ENCODE measurements at places on chromosomes 5 and 9.
A peak's percentile ranks its signal among the peaks of the same experiment; 100 is the strongest.

DNA sequence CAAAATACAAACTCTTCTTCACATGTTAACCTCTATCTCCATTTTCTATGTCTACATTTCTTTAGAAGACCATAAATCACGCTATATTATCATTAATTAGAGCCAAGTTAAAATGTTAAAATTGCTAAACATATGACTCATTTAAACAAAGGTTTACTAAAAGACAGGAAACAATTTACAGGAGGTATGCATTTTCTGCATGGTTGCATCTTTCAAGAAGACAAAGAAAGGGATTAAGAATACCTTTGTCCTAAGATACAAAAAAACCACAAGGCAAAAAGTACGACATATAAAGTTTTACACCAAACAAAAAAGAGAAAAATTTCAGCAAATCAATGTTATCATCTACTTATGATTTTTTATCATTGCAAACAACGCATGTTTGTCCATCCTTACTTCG lies 324.4 kb downstream of the PDE4D start:
- DNase-seq: no peak

GRCh38 chr9:94639061-94639998 lies at the start of gene FBP1:
Gene FBP1 (minus strand): TSS chr9:94639518. CDS start chr9:94639310, 208 bp downstream.
- DNase-seq: no peak

- DNase-seq: no peak
Measured at GRCh38 chr5:63128018-63128417, 549.4 kb downstream of the LRRC70 start.

DNA sequence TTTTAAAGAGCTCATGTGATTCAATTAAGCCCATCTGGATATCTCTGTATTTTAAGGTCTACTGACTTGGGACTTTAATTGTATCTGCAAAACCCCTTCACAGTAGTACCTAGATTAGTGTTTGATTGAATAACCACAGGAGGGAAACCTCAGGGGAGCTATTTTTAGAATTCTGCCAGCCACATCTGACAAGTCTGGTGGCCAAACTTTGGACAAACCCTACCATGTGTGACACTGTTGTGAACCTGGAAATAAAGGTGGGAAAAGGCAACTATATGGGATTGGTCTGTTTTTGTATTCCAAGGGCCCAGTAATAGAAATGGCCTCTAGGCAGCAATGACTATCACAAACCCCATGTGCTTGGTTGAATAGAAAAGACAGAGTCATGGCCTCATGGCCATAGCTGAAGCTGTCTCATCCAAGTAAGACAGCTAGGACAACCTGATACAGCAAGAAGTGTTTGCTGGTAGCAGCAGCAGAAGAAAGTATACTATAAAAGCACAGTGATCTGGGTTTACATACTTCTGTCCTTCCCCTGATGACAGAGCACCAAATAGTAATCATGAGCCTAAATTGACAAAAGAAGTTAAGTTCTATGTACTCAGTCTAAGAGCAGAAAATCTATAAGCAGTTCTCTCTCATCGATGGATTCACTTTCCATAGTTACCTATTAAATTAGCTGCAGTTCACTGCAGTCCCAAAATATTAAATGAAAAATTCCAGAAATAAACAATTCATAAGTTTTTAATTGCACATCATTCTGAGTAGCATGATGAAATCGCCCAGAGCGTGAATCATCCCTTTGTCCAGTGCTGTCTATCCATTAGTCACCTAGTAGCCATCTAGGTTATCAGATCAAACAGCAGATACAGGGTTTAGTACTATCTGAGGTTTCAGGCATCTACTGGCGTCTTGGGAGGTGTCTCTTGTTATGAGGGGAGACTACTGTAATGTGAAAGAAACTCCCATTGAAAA lies 189.8 kb downstream of the ARHGAP26 start:
- DNase-seq: no peak

DNA sequence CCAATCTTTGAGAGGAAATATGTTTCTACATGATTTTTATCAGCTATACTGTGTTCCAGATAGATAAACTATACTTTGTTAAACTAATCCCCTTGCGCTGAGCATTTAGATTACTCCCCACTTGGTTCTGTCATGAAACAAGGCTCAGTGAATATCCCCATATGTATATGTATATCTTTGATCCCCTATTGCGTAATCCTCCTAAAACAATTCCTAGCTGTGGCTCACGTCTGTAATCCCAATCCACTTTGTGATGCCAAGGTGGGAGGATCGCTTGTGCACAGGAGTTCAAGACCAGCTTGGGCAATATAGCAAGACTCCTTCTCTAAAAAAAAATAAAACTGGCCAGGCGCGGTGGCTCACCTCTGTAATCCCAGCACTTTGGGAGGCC lies 2.7 kb downstream of the PHYHD1 start:
- no peak for DNase-seq

- DNase-seq: no peak
Measured at GRCh38 chr9:17422994-17423680, 155.7 kb upstream of the SH3GL2 start.

- DNase-seq: no peak
Measured at GRCh38 chr9:69370430-69370829, 45.4 kb downstream of the ENTREP1 start.

- no peak for DNase-seq
Measured at GRCh38 chr5:27479859-27480258, 441.5 kb upstream of the CDH9 start.

DNA sequence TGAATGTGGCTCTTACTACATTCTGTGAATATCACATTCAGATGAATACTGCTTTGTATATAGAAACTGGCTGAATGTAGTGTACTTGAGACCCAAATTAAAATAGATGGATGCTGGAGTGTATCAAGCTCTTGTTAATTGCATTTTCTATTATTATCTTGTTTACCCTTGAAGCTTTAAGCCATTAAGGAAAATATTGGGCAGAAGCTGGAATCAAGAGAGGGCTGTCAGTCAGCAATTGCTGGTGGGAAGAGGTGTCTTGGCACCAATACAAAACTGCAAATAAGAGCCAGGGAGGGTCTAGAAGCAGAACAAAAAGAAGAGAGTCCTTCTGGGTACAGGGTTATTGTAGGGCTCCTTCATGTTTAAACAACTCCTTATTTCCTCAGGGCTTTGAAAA lies 38.8 kb downstream of the MUSK start:
- DNase-seq: no peak

DNA sequence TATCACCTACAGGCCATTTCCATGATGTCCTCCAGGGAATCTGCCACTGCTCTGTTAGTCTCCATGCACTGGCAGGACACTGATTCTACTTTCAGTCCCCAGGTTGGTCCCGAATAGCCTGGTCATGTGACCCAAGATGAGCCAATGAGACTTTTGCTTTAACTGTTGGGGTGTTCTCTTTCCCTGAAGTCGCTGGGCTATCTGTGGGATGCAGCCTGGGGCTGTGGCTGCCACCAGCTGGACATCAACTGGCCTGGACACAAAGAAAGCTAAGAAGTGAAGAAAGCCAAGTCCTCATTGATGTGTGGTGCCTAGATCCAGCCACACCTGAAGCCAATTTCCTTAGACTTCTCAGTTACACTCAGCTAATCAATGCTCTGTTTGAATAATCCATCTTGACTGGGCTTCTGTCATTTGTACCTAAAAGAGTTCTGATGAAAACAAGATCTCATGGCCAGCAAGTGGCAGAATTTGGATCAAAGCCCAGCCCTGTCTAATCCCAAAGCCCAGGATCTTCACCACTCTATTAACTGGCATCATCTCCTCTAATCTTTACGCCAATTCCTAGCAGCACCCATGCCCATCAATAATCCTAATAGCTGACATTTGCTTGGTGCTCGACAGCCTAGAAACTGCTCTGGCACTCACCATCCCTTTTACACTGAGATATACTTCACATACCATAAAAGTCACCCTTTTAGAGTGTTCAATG lies 37.0 kb downstream of the SH3PXD2B start:
- DNase-seq: peak; percentile 61

DNA sequence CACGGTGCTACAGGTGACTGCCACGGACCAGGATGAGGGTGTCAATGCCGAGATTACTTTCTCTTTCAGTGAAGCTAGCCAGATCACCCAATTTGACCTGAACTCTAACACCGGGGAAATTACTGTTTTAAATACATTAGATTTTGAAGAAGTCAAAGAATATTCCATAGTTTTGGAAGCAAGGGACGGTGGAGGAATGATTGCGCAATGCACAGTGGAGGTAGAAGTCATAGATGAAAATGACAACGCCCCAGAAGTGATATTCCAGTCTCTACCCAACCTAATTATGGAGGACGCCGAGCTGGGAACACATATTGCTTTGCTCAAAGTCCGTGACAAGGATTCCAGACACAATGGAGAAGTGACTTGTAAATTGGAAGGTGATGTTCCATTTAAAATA lies 1.2 kb downstream of the PCDHGB4 start:
- no peak for DNase-seq

- no peak for DNase-seq
Measured at GRCh38 chr5:56329652-56330051, 96.5 kb upstream of the ANKRD55 start.

DNA sequence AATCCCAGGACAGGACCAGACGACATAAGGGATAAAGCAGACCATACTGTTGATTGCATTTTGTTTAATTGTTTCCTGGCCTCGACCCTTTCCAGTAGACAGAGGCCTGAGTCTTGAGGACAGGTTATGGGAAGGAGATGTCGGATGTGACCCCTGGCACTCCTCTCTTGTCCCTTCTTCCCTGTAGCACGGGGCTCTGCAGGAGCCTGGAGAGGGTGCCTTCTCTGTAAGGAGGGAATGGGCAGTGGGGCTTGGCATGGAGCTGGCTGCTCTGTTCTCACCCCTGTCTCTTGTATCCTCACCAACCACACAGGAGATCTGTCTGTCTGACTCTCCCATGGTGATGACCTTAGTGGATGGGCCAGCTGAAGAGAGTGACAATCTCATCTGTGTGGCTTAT lies 40.1 kb upstream of the SLC2A8 start:
- DNase-seq: no peak

- DNase-seq: no peak
Measured at GRCh38 chr9:133519693-133520092, 5.1 kb downstream of the MYMK start.

Data from suprapubic skin (tissue), 4 donors.